ENCODE measurements at places on chromosomes 1 and 21.

GRCh38 chr1:164780111-164780812, 221.3 kb downstream of the PBX1 start:
- no peak for DNase-seq

DNA sequence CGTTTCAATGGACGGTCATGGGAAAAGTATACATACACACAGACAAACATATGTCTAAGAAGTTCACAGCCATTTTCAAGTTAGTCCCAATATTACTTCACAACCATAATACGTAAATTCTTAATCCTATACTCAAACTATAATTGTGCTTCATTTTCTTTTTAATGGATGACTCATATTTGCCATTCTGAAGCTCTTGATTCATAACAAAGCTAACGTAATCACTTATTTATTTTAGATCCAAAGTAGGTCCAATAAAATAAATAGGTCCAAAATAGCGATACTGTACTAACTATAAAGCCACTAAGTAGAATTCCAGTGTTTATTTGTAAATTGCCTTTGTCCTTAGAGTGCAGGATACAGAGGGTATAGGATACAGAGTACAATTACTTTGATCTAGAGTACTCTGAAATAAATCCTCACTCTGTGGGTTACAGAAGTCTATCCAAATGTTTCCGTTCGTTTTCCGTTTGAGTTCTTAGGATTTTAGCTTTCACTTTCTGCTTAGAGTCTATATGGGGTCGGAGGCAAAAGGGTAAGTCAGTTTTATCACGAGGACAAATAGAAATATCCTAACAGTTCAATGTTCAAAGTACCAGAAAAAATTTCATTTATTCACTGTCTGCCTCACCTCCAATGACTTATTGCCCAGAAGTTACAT, 8.8 kb upstream of the C1orf115 start:
- DNase-seq = no peak

DNA sequence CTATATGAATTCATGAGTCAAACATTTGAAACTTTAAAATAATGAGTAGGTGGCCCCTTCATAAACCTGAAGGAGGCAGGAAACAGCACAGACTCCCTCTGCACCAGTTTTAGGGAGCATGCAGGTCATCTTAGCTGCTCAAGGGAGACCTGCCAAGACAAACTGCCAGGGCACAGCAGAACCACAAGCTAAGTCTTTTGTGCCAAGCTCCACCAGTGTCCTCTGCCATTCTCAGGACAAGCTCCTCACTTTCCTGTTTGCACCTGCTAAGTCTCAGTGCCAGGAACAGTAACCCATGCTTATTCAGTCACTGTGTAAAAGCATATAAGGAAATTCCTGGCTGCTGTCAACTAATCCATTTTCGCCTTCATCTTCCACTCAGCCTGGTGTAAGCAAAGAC, 368.9 kb downstream of the SEC16B start:
- DNase-seq = no peak

GRCh38 chr1:154405747-154406571, 816 bp downstream of the IL6R start:
- peak; percentile 25 for DNase-seq

- no peak for DNase-seq
These were observed 85.4 kb upstream of the LPGAT1 start for GRCh38 chr1:211915924-211916323.

- no peak for DNase-seq
These were observed 10.0 kb upstream of the IGSF3 start for GRCh38 chr1:116677474-116678062.

DNA sequence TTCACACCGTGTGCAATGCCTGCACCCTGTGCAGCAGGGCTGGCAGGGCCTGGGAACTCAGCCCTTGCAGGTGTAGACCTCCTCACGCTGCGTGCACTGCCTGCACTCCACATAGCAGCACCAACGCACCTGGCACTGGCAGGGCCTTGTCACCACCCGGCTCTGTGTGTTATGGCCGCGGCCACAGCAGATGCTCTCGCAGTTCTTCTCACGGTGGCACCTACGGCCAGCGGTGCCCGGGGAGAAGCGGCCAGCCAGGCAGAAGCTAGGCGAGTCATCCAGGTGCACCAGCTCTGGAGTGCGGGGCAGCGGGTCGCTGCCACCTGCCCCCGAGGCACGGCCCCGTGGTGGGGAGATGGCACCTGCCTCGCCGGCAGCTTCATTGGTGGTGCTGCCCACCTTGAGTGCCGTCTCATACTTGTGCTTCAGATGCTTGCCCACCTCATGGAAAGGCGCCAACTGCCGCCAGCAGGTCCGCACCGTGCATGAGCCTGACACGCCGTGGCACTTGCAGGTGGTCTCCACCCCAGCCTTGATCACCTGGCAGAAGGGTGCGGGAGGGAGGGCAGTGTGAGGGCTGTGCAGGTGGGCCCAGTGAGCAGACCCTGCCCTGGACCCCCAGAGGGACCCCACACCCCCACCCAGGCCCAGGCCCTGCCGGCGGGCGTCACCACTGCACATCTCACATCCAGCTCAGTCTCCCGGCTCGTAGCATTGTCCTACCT, 26.1 kb downstream of the WNT9A start:
- no peak for DNase-seq

GRCh38 chr1:166852918-166853317, 13.6 kb downstream of the POGK start:
- DNase-seq = no peak

GRCh38 chr1:173392895-173393658, 84.1 kb upstream of the PRDX6 start:
- no peak for DNase-seq

DNA sequence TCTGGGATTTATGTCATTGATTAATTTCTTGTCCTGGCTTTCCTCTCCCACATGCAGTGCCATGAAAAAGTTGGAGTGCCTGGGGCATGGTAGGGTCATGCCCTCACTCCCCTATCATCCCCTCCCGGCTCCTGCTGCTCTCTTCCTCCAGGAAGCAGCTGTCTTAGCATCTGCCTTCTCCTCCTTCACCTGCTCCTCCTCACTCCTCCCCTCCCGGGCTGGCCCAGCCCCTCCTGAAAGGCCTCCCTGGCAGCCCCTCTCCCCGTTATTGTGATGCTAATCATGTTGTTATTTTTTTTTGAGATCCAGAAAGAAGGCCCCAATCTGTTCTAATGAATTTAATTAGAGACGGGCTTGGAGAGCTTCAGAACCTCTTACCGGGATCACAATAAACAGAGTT, 36.3 kb upstream of the NFASC start:
- DNase-seq = no peak

- no peak for DNase-seq
These were observed 95.5 kb upstream of the RALGPS2 start for GRCh38 chr1:178629252-178630154.

DNA sequence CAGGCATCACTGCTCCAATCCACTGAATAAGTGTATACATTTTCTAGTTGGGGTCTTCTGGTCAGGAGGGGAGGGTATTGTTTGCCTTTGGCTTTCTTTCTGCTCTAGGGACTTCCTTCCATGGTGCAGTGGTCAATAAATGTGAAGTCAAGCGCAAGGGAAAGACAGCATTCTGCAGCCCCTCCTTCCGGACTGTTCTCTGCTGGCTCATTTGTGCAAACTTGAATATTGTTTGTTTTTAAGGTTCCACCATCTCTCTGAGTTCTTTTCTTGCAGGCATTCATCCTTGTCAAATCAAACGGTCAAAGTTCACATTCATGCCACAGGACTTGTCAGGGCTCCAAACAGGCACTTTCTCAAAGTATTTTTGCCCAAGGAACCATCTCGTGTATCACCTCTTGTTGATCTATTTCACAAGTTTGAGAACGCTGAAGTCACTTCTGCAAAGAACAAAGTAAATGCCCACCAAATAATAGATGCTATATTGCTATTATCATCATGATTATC, 205.6 kb upstream of the KAZN start:
- no peak for DNase-seq

Measured in naive B cell (primary cell).